DMS 273 treated with DMSO at 0.1 percent for 48 hours (cell line): ENCODE measurements at places on chromosomes 16 and 17.

- DNase-seq: no peak
Measured at GRCh38 chr16:83958846-83959565, 6.0 kb downstream of the OSGIN1 start.

DNA sequence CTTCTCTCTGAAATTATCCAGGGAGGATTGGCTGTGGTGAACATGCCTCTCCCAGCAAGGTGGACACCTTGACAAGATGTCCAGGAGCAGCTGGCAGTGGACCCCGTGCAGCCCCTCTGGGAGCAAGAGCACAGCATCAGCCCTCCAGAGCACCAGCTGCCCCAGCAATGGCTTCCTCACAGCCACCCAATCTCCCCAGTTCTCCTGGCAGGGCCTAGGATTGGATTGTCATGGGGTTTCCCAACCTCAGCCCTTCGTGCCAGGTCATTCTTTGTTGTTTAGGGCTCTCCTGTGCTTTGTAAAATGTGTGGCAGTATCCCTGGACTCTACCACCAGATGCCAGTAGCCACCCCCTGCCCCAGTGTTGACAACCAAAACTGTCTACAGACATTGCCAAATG, 1.8 kb upstream of the KRT36 start:
- DNase-seq: no peak

- no peak for DNase-seq
Measured at GRCh38 chr17:76354317-76354729, 607 bp upstream of the PRPSAP1 start.

DNA sequence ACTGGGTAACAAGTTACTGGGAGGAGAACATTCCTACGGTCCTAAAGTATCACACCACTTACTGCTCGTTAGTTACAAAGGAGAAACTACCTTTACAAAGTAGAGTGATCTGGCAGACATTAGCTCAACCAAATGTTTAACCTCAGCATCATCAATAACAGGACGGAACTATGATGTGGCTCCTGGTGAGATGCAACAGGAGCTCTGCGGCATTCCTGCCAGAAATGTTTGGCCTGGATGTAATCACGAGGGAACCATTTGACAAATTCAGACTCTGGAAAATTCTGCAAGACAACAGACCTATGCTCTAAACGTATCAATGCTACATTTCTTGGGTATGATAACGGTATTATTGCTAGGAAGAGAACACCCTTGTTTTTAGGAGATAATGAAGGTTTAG, 80.4 kb downstream of the MRM3 start:
- DNase-seq: no peak

- no peak for DNase-seq
Measured at GRCh38 chr16:74261068-74261467, 35.5 kb upstream of the PSMD7 start.

- no peak for DNase-seq
Measured at GRCh38 chr17:1045456-1045855, 48.5 kb downstream of the TIMM22 start.

DNA sequence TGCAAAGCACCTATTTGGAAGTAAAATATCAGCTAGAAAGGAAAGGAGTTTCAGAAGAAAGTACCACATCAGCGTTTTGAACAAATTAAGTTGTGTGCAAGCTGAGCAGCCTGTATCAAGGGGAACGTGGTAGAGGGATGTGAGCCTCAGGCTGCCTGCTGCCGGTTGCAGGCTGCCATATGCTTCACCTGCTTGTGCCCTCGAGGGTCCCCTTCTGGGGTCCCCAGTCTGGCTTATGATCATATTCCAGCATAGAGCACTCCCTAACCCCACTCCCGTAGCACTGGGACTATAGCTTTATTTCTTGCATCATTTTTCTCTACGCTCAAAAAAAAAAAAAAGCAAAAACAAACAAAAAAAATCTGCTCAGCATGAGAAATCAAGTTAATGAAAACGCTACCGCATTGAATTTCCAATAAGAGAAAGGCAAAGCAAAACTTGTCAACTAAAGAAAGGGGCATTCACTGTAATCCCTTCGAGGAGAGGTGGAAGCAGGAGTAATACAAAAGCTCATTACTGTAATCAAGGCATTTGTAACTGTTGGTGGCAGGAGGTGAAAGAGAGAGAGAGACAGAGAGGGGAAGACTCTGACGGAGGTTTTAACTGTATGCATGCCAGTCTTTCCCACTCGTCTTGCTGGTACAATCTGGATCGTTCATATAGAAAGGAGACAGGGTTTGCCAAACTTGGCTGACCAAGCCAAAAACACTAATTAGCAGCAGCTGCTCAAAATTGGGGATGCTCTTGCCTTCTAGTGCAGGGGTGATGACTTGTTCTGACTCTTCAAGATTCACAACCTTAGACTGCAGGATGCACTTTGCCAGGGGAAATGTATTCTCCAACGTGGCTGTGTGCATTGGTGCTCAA, 258.2 kb upstream of the HSBP1 start:
- no peak for DNase-seq

DNA sequence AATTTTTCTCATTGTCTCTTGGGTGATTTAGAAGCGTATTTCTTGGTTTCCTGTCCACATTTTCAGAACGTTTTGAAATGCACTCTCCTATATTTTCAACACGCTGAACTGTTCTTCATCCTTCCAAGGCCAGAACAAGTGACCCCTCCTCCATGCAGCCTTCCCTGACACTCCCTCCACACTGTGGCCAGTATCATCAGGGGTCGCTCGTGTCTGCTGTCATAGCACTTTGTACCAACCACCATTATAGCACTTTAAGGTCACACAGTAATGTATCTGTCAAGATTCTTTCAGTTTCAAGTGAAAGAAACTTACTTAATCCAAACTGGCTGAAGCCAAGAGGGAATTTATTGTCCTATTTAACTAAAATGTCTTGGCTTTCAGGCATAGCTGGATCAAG, 17.5 kb upstream of the IL21R start:
- no peak for DNase-seq

DNA sequence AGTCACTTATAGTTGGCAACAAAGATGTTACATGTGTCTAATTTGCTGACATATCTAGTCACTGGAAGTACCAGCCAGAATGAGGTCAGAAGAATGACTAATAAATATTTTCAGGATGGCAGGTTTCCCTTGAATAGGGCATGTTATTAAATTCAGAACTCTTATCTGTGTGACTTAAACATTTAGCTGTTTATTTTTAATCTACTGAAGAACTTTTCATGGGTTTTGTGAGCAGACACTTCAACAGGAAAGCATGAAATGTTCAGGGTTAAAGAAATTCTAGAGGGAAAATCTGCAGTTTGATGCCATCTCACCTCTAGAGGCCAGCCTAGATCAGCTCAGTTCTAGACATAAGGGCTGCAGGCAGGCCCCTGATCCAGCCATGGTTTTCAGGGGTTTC, 13.2 kb downstream of the JPT2 start:
- no peak for DNase-seq
